ENCODE measurements at places on chromosomes 5 and 9.

GRCh38 chr9:125519734-125520133, 187.3 kb downstream of the MAPKAP1 start:
- no peak for DNase-seq

- DNase-seq: no peak
Measured at GRCh38 chr5:151015974-151016587, 4.3 kb upstream of the GPX3 start.

DNA sequence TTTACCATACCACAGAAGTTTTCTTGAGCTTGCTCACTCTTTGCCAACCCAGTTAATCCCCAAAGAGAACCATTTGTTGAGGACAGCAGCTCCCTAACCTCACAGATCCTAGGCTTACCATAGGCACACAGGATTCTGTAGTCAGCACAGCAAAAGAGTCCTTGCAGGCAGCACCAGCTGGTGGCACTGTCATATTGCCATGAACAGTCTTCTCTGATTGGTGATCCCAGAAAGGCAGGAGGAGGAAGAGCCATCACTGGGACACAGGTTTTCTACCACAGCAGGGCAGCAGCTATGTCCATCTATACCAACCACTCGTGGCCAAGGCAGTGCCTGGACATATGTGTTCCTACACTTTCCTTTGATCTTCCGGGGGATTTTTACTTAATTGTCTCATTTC, 297.1 kb upstream of the CD180 start:
- DNase-seq: no peak

GRCh38 chr9:70498866-70499265, 84.4 kb upstream of the KLF9 start:
- DNase-seq: no peak

- DNase-seq: no peak
Measured at GRCh38 chr9:129121483-129121882, 10.3 kb downstream of the PTPA start.

GRCh38 chr5:19605846-19606407, 382.1 kb downstream of the CDH18 start:
- DNase-seq: no peak

DNA sequence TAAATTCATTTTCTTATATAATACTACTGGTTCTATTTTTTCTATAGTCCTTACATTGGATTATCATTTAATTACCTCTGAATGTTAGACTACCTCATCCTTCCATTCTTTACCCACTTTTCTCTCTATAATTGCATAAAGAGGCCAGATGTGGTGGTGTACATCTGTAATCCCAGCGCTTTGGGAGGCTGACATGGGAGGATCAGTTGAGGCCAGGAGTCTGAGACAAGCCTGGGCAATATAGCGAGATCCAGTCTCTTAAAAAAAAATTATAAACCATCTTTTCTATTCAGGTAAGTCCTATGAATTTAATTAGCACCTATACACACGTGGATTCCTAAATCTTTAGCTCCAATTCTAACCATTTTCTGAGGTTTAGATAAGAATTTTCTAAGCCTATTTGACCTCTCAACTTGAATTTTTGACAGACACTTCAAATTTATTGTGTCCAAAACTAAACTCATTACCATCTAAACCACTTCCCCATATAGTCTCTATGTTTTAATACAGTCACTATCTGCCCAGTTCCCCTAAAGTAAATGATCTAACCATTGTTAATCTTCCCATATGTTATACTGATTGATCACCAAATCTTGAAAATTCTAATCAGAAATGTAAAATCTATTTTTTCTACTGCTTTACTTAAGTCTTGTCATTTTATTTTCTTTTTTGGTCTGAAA, 33.0 kb upstream of the CHD1 start:
- DNase-seq: no peak

DNA sequence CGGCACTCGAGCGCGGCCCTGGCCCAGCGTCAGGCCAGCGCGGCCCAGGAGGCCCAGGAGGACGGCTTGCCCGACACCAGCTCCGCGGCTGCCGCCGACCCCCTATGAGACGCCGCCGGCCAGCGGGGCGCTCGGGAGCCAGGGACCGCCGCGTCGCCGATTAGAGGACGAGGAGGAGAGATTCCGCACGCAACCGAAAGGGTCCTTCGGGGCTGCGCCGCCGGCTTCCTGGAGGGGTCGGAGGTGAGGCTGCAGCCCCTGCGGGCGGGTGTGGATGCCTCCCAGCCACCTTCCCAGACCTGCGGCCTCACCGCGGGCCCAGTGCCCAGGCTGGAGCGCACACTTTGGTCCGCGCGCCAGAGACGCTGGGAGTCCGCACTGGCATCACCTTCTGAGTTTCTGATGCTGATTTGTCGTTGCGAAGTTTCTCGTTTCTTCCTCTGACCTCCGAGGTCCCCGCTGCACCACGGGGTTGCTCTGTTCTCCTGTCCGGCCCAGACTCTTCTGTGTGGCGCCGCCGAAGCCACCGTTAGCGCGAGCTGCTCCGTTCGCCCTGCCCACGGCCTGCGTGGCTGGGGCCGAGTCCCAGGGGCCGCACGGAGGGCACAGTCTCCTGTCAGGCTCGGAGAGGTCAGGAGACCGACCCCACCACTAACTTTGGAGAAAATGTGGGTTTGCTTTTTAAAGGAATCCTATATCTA, 42.6 kb upstream of the CACNA1B start:
- no peak for DNase-seq

GRCh38 chr5:54673523-54674225, 156.1 kb downstream of the SNX18 start:
- DNase-seq: peak; percentile 61

DNA sequence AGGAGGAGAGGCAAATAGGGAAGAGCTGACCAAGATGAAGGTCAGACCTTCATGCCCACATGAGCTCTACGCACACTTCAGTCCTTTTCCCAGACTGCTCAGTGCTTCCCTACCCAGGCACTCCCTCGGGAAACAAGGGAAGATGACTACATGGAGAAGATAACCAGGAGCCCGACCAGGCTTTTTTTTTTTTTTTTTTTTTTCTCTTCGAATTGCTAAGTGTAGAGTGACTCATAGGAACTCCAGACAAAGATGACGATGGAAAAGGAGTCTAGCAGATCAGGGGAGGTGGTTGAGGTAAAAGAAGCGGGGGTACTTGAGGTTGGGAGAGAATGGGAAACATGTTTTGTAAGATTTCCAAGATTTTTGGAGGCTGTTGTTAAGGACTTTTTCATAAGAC, 526.1 kb downstream of the BNC2 start:
- no peak for DNase-seq

- DNase-seq: no peak
Measured at GRCh38 chr5:127290019-127290945, at the start of gene MEGF10. Gene MEGF10 (plus strand): TSS chr5:127290796. CDS start chr5:127331309, 40,513 bp downstream.

GRCh38 chr5:30994176-30994575, 199.3 kb upstream of the CDH6 start:
- no peak for DNase-seq

- no peak for DNase-seq
Measured at GRCh38 chr9:127170652-127171051, 48.2 kb upstream of the ANGPTL2 start.

GRCh38 chr5:132483661-132484390, 6.7 kb downstream of the IRF1 start:
- DNase-seq: peak; percentile 12

GRCh38 chr9:88011005-88011766, 36.9 kb upstream of the CDK20 start:
- DNase-seq: no peak

GRCh38 chr5:135533794-135534193, 2.0 kb downstream of the NEUROG1 start:
- no peak for DNase-seq

DNA sequence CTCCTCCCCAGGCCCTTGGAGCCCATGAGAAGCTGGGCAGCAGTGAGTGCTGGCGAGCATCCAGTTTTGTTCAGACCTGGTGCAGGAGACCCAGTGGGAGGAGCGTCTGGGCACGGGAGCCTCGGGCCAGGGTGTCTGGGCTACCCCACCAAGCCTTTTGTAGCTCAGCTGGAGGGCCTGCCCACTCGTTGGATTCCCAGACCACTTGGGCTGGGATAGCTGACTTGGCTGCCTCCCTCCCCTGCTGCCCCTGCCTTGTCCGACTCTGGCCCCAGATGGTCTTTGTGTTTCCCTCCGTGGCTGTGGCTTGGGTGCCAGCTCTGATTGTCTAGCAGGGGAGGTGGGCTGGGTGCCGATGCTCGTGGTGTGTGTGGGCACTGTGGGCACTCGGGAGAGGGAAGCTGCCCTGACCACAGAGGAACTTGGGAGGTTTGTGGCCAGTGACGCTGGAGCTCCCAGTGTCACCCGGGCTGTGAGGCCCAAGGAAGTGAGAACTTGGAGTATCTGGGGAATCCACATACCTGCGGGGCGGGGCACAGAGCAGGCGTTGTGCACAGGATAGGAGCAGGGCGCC, 47.3 kb downstream of the WNK2 start:
- no peak for DNase-seq

DNA sequence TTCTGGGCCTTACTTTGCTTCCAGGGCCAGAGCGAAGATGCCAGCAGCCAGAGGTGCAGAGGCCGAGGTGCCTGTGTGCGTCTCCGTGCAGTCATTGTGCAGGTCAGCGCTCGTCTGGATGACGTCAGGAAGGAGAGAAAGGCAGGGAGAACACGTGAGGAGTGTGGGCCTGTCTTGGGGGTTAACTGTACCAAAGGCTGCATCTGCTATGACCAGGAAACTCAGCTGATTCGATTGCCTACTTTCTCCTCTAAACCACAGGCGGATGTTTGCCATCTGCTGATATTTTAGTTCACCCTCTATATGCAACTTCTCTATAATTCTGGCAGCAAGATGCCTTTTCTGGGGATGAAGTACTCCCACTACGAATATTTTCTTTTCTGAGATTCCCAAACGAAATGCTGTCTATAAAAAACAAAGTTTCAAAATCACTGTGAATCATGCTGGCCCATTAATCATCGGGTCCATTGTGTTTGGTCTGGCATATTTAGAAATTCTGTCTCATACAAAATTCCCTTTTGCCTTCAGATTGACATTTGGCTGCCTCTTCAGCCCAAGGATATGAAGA, 24.8 kb downstream of the PCSK1 start:
- DNase-seq: no peak

DNA sequence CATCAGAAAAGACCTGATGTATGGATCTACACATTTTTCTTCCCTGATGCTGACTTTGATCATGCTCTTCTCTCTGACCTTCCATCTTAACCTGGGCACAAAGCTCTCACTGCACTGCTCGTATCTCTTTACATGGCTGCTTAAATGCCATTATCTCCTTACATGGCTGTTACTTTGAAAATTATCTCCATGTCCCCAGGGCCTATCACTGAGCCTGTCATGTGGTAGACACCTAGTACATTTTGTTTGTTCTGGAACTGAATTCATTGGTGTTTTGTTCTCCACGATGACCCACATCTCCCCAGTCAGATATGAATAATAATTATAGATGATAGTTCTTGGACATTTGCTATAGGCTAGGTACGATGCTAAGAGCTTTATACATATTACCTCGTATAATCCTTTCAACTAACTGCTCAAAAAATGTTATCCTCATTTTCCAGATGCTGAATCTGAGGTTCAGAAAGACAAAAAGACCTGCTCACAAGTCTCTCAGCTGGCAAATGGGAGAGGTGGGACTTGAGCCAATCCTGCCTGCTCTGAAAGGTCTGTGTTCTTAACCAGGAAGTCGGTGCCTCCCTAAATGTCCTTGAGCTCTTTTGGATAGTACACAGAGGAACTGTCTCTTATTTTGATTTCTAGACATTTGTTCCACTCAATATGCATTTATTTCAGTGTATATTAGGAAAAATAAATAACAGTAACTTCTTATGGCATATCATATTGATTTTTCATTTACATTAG, 9.8 kb upstream of the CPEB4 start:
- DNase-seq: no peak

DNA sequence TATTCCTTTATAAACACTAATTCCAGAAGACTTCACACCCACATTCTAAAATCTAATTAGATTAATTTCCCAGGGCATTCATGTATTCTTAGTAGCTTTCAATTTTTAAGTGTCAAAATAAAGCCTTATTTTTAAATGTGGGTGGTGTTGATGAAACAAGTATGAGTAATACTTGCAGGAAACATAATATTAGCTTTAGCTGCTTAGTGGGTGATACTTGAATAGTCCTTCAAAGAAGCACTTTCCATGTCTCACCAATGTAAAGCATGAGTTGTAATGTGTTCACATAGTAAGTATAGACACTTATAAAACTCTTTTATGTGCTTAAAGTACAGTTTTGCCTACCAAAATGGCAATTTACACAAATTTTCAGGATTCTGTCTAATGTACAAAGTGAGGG, 6.9 kb downstream of the FNBP1 start:
- DNase-seq: peak; percentile 50

DNA sequence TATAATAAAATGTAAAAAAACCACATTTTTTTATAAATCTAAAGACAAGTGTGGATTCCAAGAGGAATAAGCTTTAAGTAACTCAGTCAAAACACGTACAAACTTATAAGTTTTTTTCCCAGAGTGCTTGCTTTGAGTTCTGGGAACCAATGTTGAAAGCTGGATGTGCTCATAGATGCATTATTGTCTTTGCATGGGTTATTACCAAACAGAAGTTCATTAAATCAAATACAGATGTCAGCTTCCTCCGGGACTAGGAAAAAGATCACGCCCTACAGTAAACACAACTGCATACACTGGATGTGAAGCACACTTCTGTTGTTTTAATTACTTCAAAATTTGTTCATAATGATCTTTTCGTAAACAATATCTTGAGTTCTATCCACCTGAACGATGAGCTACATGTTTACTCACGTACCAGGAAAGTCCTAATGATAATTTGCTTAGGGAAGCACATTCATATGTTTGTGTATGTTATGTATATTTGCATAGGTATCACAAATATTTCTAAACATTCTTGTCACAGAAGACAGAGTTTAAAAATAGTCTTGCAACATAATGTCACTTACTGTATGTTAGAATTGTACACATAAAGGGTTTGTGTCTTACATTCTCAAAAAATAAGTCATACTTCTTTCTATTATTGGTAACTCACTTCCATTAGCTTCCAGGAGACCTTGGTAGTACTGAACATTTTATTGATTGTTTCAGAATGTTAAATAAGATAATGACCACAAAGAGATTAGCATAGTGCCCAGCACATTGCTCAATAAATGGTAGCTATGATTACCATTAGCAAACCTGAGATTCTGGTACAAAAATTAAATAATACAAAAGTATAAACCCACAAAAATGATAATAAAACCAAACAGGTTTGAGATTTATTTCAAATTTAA, 427.4 kb downstream of the CETN3 start:
- DNase-seq: no peak

DNA sequence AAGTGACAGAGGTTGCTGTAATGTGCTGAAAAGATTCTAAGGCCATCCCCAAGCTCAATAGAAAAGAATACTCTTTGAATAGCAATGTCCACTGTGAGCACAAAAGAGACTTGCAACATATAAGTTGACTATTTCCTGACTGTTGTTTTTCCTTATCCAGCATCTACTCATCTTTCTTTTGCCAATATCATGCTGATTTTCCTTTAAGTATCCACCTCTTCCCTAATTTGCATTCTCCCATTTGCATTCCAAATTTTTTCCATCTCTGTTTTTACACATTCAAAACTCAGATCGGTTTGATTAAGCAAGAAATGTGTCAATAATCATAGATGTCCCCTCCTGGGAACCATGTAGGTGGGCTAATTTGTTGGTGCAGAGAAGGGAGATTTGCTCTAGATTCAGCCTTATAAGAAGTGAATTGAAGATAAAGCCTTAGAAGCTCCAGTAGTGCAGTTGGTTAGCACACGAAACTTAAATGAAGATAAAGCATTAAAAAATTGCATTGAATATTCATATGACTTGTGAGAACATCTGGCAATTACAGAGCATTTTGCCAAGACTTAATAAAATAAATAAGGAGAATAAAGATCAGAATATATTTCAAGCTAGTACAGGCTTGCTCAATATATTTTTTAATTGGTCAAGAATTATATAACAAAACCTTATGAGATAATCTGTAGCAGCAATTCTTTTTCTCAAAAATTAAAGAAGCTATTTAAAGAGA, 267.6 kb downstream of the TMEM167A start:
- DNase-seq: no peak

Data from CD4-positive, alpha-beta T cell treated with Interleukin-17A for 1 hour (primary cell).